ENCODE measurements at places on chromosomes 16 and 17.
A peak's percentile ranks its signal among the peaks of the same experiment; 100 is the strongest.

DNA sequence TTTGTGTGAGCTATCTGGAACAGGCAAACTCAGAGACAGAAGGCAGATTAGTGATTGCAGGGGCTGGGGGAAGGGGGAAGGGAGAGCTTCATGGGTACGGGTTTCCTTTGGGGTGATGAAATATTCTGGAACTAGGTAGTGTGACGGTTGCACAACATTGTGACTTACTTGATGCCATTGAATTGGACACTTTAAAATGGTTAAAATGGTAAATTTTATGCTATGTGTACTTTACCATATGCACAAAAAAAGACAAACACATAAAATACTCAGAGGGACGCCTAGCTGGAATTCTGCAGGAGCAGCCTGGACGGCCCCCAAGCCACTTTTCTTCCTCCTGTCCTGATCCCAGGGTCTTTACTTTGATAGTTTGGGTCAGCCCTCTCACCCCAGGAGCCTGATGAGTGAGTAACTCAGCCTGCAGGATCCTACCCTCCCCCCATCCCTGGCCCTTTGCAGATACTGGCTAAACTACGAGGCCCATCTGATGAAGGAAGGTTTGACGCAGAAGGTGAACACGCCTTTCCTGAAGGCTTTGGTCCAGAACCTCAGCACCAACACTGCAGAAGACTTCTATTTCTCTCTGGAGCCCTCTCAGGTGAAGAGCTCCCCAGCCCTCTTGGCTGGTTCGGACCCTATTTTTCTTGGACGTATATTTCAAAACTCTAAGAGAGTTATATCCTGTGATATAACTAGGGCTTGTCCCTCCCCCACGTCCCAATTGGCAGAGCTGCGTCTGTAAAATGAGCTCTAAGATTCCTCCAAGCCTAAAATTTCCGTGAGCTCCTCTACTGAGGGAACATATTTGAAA, 7.8 kb downstream of the ADGRG3 start:
- no peak for DNase-seq

DNA sequence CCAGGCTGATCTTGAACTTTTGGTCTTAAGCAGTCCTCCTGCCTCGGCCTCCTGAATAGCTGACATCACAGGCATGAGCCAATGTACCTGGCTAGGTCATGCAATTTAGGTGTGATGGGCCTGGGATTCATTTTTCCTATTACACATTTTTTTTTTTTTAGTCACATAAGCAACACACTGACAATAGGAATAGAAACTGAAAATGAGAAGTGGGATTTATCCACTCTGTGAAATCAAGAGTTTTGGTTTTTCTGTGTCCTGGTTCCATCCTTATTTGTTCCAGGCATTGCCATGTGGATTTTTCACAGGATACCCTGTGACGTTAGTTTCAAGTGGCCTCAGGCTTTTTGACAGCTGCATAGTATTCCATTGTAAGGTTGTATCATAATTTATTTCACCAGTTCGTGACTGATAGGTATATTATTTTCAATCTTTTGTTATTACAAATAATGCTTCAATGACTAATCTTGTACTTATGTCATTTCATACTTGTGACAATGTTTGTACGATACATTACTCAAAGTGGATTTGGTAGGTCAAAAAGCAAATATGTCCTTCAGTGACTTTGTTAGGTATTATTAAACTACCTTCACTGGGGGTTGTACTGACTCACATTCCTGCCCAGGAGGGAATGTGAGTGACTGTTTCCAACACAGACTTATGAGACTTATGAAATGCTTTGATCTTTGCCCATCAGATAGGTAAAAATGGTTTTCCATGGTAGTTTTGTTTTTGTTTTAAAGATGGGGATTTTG, 10.6 kb downstream of the ADCY7 start:
- DNase-seq, result no peak

GRCh38 chr16:81693041-81693743, 85.9 kb upstream of the PLCG2 start:
- no peak for DNase-seq

DNA sequence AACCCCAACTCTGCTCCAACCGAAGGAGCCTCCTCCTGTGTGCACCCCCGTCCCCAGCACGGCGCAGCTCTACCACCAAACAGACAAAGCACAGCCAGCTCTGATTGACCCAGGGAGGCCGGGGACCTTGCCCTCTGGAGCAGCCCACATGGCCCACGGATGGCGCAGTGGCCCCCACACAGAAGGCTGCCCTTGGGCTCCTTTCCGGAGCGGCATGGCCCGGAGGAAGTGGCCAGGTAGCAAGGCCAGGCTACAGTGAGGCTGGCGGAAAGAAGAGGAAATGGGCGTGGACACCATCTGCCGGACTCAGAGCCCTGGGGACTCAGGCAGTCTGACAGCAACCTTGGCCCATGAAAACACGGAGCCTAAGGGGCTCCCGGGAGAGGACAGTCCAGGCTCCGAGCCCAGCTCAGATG, 19.9 kb upstream of the ZC3H18 start:
- DNase-seq, result no peak

DNA sequence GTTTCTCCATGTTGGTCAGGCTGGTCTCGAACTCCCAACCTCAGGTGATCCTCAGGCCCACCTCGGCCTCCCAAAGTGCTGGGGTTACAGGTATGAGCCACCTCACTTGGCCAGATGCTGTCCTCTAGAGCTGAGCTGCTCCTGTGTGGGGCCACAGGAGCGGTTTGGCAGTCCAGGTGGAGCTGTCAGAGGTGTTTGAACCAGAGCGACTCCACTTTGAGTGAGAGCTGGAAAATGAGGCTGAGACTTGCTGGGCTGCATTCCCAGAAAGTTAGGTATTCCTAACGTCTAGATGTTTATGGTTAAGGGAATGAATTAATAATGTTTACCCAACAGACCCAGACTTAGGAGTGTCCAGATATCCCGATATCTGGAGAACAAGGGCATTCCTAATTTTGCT, 16.8 kb upstream of the PSMD7 start:
- no peak for DNase-seq

DNA sequence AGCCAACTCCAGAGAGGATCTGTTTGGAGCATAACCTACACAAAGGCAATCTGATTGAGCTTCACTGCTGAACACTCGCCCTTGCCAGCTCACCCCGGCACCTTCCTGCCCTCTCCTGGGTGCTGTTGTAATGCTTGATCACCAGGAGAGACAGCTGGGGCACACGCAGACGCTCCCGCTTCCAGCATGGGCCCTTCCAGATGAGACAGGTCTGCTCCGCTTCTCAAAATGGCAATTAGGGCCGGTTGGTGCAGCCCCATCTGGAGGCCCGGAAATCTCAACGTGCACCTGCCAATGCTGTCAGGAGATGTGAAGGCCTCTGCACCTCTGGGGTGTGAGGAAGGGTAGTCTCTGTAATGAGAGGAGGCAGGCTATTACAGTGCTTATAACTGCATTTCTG, 206.1 kb downstream of the ABCC12 start:
- no peak for DNase-seq

DNA sequence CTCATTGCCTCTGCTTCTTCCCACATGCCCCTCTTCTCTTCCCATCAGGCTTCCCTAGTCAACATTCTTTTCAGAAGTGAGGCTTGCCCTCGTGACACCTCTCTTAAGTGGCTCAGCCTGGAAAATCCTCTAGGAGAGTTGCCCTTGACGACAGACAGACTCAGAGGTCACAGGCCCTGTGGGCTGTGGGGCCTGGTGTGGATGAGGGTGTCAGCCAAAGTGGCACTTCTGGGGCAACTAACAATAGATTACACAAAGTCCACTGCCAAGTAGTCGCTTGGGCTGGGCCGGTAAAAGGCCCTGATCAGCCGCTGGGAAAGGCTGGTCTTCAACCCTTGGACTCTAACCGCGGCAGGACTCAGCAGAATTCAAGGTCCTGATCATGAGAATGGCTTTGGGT, 33.7 kb upstream of the METTL16 start:
- DNase-seq, result no peak

DNA sequence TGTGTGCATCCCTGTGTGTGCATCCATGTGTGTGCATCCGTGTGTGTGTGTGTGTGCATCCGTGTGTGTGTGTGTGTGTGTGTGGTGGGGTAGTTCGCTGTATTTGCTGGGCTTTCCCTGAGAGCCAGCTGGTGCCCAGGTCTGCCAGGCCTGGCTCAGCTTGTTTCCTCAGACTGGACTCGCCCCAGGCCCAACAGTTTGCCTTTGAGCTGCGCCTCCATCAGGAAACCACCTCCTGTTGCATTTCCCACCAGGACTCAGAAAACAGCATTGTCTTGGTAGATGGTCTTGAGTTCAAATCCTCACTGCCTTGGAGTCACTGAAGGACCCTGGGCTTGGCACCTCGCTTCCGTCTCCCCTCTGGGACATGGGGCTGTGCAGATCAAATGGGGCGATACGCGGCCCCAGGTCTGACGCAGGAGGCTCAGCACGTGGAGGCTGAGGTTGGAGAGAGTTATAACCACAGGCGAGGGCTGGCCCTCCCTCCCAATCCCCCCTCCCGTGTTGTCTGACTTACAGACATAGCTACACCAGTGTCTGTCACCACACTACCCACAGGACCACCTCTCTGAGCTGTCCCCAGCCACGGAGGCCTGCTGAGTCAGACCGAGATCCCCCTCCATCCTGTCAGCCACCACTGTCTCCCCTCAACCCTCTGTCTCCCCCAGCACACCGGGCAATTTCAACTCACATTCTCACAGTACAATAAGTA, 4.7 kb downstream of the ITGAE start:
- no peak for DNase-seq

DNA sequence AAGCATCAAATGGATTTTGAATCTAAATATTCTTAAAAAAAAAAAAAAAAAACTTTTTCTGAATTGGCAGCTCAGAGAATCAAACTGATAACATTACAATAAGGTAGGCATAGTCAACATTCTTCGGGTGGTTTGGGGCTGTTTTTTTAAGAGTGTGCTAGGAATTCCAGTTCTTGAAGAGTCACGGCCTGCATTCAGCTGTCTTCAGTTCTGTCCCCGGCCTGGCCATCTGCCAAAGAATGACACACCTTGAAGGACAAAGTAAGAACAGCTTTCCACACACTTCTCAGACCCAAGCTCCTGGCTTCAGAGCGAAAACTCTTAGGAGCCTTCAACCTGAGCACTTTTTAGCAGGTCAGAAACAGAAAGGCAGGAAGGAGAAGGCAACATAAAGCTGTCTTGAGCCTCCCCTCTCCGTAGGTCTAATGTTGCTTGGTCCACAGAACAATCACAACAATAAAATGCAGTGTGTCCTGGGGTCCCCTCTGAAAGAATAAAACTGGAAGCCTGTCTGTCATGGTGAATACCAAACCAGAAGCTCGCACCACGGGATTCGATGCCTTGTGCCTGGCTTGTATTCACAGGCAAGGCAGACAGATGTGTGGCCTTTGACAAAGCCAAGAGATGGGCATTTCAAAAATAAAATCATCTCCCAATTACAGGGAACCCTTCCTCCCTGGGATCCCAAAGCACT, 524.4 kb upstream of the ZFHX3 start:
- no peak for DNase-seq

- no peak for DNase-seq
These were observed 1.5 kb upstream of the BAIAP3 start for GRCh38 chr16:1331712-1332617.

DNA sequence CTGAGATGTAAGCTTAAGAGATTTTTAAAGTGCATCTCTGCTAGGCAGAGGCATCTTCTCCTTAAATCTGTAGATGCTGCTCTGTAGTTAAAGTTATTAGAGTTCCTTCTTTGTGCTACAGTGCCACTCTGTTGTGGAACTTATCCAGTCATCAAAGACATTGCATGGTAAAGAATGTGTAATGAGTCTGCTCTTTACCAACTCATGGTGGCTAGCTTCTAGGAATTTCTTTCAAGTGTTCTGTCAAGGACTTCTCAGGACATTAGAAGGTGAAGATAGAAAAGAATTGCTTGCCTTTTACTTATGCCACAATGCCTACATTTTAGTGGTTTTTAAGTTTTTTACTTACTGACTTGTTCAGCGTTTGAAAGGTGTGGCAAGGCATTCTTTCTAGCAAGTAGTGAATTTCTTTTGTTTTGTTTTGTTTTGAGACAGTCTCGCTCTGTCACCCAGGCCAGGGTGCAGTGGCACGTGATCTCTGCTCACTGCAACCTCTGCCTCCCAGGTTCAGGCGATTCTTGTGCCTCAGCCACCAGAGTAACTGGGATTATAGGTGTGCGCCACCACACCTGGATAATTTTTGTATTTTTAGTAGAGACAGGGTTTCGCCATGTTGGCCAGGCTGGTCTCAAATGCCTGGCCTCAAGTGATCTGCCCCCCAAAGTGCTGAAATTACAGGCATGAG, 20.3 kb upstream of the ARL2BP start:
- DNase-seq, result no peak

- DNase-seq, result no peak
These were observed 8.8 kb upstream of the DNASE1 start for GRCh38 chr16:3645504-3646347.

DNA sequence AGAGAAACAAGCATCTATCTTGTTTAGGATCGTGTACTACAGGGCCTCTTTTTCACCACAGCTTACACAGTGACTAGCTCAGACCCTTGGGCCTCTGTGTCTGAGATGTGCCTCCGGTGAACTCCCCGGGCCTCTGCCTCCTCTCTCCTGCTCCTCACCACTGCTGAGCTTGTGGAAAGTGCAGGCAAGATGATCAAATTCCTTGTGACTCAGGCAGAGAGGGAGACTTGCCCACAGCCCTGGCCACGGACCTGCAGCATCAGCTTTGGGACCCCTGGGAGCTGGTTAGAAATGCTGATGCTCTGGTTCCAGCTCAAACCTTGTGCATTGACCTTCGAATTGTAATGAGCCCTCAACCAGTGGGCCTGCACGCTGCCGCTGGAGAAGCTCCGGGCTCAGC, 79.8 kb downstream of the ZDHHC7 start:
- no peak for DNase-seq

- no peak for DNase-seq
These were observed 25.9 kb downstream of the PITPNM3 start for GRCh38 chr17:6530324-6530920.

GRCh38 chr16:69131167-69131838, 1.1 kb downstream of the CHTF8 start:
- DNase-seq, result peak; percentile 27

DNA sequence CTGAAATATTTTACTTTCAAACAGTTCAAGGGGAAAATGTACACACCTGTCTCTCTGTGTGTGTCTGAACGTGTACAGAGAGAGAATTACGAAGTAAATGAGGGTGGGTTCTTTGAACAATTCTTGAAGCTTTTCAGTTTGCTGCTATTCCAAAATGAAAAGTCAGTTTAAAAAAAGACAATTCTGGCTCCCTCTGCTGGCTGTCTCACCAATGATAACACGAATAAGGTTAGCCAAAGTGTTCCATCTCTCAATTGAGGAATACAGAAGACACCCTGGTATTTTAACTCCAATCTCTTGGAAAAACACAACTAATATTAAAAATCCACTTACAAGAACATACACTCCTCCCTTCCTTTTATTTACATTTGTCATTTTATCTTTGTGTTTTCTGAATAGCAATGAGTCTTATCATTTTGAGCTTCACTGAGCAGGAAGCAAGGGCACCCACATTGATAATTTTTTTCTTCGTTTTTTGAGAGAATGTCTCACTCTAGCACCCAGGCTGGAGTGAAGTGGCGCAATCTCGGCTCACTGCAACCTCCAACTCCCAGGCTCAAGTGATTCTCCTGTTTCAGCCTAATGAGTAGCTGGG, 20.5 kb downstream of the EFTUD2 start:
- no peak for DNase-seq

GRCh38 chr16:15477802-15478201, 43.4 kb downstream of the BMERB1 start:
- DNase-seq, result no peak

GRCh38 chr16:88807142-88807625, 3.6 kb downstream of the CDT1 start:
- DNase-seq, result no peak

GRCh38 chr17:73285916-73286862, 24.5 kb upstream of the CPSF4L start:
- DNase-seq, result no peak

- peak; percentile 30 for DNase-seq
These were observed 7.3 kb upstream of the TRPV2 start for GRCh38 chr17:16407911-16408588.
